Stimulated activated CD4-positive, alpha-beta T cell treated with anti-CD3 and anti-CD28 coated beads, Interleukin-1b, Interleukin-23, amount 100 ng/mL, for 4 hours (primary cell): ENCODE measurements at places on chromosomes 2 and 18.

- no peak for DNase-seq
Measured at GRCh38 chr18:9615280-9615797, 980 bp upstream of the PPP4R1 start.

DNA sequence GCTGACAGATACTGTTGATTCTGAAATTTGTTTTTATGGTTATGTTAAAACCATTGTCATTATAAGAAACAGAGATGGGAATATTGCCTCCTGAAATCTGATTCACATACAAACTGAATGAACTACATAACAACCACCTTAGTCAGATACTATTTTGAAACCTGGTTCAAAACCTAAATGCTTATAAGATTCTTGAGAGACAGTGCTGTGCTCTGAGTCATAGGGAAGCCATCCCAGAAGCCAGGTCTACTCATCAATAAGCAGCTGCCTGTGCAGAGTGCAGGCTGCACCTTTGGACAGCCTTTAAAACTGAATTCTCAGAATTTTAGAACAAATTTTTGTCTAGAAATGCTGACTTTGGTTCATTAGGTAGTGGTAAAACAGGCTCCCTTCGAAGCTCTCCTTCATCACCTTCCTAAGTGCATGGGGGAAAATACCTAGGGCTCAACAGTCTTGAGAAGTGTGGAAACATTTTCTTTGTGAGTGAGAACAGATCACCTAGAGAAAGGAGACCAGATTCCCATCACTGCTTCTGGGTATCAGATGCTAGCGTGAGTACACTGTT, at the start of gene SERPINB7:
TSS of gene SERPINB7 (plus strand) at position 253 of the 565 bp plus-strand sequence. CDS start 6,955 bp downstream, outside the sequence.
- no peak for DNase-seq

DNA sequence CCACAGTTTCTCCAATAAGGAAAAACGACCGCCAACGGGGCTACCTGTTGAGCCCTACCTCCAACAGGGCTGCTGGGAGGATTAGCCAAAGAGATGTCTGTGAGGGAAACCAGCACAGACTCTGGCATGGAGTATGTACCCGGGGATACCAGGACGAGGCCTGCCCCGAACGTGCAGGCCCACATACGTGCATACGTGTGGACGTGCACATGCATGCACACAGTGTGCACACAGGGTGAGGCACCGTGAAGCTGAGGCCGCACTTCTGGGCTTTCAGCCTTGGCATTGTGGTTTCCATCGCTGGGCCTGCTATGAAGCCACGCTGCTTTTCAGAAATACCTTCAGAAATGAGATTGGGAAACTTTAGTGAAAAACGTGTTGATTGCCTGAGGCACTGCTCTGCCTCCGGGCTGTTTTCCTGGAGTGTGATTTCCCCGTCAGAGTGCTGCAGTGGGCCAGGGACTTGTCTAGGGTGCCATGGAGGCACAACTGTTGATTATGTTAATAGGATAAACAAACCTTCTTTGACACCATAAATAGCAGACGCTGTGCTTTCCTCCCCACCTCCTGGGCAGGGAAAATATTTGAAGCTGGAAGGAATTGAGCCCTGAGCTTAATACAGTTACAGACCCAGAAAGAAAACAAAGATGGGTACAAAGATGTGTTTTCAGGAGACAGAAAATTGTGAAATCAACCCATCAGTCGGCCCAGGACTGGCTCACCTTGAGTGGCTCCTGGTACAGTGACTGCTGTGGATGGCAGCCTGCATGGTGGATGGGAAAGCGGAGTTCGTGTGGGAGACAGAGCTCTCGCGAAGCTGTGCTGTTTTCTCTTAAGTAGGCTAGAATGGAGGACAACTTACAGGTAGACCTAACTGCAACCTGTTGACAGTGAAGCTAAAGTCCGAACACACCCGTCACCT, 182.3 kb downstream of the FAM210A start:
- no peak for DNase-seq

- DNase-seq: no peak
Measured at GRCh38 chr2:201759567-201759966, 21.2 kb downstream of the ALS2 start.

DNA sequence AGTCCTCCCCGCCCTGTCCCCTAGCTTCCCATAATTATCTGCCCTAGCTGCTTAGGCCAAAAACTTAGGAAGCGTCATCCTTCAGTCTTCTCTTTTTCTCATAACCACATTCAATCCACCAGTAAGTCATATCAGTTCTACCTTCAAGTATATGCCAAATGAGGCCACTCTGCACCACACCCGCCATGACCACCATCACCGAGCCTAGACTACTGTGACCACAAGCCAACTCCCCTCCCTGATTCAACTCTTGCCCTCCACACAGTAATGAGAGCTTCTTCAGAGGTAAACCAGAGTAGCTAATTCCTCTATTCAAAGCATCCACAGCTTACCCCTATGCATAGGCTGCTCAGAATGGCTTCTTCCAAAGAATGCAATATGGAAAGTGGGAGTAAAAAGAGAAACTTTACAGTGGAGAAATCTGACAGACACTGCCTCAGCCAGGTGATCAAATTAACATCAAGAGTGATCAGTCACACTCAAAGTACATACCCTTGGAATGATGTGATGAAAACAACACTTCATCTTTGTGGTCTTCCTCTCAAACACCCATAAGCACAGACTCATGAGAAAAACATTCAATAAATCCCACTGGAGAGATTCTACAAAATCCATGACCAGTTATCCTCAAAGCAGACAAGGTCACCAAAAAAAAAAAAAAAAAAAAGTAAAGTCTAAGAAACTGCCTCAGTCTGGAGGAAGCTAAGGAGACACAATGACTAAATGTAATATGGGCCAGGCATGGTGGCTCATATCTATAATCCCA, 17.7 kb downstream of the MBOAT2 start:
- no peak for DNase-seq

GRCh38 chr2:74577448-74577847, 22.9 kb downstream of the DOK1 start:
- DNase-seq: no peak

DNA sequence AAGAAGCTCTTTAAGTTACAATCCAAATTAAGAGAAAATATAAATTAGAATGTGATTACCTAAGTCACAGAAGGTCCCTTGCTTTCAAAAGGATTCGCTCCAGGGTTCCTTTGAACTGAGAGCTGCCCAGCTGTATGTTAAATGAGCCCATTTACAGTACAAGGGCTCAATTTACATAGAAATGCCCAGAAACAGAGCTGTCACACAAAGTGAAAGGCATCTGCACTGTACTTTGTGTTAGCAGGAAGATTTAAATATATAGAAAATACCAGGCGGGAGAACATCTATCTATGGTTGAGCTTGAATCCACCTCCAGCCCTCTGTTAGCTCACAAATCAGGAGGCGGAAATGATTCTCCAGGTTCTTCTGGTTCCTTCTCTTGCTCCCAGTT, 272.9 kb downstream of the PAX3 start:
- no peak for DNase-seq

GRCh38 chr18:67525328-67526099, 9.0 kb upstream of the DSEL start:
- no peak for DNase-seq

DNA sequence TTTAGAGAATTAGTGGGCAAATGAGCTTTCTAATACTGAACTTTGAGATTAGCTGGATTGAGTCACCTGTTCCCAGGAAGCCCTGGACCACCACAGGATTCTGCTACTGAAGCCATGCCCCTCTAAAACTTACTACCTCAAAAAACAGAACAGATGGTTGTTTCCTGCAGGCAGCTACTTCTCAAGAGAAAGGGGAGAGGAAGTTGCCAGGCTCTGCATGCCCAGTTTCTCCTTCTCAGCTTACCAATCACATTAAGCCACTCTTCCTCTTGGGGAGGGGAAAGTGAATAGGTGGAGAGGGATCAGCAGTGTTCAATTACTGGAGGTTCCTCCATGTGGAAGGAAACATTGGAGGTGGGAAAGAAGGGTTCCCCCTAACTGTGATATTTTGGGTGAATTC, 24.9 kb upstream of the C1GALT1C1L start:
- no peak for DNase-seq

DNA sequence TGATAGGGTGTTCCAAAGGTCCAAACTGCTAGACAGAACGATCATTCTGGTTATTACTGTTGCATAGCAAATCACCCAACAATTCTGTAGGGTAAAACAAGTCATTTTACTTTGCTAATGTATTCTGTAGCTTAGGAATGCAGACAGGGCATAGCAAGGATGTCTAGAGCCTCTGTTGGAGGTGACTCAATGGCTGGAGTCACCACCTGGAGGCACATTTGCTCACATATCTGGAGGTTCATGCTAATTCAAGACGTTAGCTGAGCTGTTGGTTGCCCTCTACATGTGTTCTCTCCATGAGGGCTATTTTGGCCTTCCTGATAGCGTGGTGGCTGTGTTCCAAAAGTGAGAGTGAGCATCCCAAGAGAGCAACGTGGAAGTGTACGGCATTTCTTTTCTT, 22.5 kb upstream of the ST8SIA3 start:
- DNase-seq: no peak

DNA sequence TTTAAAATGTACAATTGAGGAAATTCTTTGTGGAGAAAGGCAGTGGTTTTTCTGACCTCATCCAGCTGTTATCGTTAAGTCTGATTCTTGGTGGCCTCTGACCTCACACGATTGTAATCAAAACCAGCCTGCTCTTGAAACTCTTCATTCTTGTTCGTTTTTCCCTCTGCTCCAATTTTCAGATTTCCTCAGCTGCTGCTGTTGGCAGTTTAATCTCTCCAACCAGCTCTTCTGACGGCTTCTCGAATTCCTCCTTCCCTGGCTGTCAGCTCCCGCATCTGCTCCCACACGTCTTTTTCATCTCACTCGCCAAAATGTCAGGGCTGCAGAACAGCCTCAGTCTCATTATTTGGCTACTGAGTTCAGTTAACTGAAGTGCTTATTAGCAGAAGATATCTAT, 136.1 kb downstream of the DCDC2C start:
- DNase-seq: no peak

DNA sequence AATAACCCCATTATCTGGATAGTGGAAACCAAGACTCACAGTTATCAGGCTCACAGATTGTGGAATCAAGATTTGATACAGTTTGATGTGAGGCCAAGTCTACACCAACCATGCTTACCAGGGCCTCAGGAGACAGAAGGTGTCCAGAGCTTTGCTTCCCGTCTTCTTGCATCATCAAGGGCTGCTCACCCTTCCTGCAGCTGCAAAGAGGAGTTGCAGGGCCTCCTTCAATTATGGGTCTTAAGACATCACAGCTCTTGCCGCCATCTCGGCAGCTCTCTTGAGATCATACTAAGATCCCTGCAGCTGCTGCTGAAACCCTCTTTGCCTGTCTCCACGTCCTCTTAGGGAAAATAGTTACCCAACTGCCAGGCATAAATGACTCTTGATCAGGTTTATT, 176.0 kb downstream of the MGAT5 start:
- DNase-seq: no peak

- no peak for DNase-seq
Measured at GRCh38 chr2:174439950-174440349, 44.4 kb downstream of the SCRN3 start.

DNA sequence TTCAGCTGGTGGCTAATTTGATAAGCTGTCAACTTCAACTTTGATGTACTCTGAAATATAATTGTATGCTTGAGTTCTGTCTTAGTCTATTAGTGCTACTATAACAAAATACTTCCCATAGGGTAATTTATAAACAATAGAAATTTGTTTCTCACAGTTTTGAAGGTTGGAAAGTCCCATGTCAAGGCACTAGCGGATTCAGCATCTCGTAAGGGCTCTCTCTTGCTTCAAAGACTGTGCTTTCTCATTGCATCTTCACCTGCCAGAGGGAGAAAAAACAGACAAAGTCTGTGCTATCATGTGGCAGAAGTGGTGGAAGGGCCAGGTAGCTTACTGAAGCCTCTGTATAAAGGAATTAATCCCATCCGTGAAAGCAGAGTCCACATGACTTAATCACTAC, 409.2 kb downstream of the CDH7 start:
- no peak for DNase-seq

DNA sequence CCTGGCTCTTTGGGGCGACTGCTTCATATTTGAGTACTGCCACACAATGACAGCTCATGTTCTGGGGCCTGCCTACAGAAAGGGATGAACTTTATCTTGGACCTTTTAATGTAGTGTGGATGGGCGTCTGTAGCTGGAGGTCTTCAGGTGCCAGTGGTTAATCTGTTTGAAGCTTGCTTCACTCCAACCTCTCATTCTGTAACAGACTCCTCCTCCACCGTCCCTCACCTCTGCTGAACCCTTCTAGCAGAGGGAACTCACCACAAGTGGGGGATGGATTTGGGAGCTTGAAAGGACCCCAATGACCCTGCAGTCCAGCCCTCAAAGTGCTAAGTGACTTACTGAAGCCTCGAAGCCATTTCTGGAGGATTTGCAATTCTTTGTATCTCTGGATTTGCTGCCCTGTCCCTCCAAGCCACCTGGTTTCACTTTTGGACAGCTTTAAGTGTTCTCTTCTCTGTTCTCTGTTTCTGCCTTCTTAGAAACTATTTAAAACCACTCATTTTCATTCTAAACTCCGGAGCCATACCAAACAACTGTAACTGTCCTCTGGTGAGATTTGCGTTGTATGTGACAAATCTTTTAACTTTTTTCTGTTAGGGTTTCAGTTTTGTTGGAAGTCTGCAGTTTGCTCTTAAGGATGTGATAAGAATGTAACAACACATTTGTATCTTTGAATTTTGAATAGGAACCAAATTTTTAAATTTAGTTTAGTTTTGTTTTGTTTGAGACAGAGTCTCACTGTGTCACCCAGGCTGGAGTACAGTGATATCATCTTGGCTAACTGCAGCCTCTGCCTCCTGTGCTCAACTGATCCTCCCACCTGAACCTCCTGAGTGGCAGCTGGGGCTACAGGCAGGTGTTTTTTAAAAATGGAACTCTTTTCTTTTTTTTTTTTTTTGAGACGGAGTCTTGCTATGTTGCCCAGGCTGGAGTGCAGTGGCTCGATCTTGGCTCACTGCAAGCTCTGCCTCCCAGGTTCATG, 37.0 kb upstream of the CASP8 start:
- no peak for DNase-seq

DNA sequence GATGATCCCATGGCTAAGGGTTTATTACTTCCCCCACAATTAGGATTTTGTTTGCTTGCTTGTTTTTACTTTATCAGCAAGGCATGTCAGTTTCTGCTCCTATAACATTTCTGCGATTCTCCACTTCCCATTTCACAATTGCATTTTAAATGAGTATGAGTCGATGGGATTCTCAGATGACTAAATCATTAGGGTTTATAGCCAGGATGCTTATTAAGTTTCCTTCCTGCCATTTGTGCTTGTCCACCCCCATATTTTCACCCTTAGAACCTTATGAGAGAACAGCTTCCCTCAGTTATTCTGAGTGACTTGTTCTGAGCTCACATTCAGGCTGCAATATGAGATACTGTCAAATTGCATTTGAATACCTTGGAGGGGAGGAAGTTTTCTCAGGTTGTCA, 37.9 kb upstream of the C1GALT1C1L start:
- no peak for DNase-seq

DNA sequence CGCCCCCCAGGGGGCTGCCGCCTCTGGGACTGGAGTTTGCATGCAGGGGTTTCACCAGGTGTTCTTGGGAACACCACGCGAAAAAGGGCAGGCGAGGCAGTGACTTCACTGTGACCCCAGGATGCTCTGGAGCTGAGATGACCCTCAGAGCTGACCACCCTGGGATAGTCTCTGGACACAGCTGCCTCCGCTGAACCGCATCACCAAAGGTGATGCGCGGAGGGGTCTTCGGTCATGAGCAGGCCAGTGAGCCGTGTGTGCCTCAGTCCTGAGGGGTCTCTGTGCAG, 17.5 kb downstream of the GPR35 start:
- DNase-seq: no peak

- no peak for DNase-seq
Measured at GRCh38 chr2:162919111-162919510, 80.5 kb upstream of the KCNH7 start.

- no peak for DNase-seq
Measured at GRCh38 chr2:189834059-189834458, 49.8 kb downstream of the PMS1 start.
